Stimulated activated CD4-positive, alpha-beta T cell treated with anti-CD3 and anti-CD28 coated beads, Interleukin-4, amount 100 ng/mL, for 4 hours (primary cell): ENCODE measurements at places on chromosomes 3 and 15.

DNA sequence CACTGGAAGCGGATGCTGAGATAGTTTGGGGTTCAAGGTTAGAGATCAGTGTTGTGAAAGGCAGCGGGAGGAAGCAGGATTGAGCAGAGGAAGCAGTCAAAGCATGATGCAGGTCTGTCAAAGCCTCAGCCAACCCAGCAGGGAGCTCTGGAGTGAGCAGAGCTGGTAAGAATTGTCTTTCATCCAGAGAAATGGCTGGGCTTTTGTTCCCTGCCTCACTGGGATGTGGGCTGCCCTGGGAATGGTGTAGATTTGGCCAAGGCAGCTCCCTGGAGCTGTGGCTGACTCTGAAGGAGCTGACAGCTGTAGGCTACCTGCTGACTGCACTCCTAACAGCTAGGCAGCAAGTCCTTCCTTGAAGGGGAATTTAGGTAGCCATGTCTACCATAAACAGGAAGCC lies 61.9 kb upstream of the STXBP5L start:
- no peak for DNase-seq

DNA sequence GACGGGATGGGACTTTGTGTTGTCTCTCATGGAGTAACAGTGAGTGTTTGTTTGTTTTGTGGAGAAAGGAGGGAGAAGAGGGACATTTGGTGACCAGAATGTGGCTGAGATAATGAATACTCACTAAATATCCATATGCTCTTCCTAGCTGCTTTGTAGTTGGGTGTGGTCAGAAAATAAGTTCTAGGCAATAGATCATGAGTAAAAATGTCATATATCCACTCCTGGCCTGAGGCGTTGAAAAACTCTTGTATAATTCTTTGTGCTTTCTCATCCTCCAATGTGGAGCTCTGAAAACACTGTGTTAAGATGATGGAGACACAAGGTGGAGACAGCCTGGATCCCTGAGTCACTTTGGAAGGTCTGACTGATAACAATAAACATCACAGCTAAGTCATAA lies 28.0 kb upstream of the IL16 start:
- DNase-seq, result no peak

- no peak for DNase-seq
Measured at GRCh38 chr15:59063042-59063441, 41.9 kb upstream of the CCNB2 start.

DNA sequence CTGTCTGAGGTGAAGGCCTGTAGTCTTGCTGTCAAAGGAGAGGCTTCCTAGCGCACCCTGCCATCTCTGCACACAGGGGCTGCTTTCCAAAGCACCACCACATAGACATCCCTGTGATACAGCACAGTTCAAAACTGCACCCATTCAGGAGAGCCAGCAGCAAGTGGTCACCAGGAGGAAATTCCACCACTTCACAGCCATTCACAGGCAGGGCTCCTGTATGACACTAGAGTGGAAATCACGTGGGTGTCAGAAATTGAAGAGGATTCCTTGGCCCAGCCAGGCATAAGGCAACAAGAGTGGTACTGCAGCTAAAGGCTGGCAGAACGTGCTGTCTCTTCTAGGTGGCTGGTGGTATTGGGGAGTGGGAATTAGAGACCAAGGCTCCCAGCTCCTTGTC lies 102.8 kb downstream of the RFTN1 start:
- DNase-seq, result no peak

DNA sequence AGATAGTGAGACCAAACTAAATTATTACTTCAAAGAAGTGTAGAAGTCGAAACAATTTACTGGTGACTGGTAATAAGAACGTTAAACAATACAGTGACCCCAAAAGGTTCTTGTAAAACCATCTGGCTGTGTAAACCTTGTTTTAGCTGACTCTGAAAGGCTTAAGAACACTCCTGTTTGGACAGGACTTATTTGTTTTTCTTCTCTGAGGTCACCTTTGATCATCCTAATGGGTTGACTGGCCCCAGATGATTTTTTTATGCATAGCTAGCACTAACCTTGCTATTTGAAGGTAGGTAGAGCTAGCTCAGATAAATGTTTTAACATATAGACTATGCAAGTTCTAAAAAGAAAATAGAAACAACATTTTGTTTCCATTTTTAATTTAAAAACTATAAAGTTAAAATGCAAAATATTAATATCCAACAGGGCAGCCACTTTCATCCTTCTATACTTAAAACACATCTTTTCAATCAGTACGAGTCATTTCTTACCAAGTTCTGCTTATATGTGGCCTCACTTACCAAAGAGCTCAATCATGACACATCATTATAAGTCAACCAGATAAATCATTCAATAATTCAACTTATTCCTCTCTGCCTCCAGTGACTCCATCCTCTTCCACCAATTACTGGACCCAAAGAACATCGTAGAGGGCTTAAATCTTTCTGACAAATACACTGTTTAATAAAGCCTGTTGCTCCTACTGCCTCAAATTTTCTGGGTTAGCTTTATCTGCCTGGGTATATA lies 158.8 kb downstream of the SSR3 start:
- no peak for DNase-seq

DNA sequence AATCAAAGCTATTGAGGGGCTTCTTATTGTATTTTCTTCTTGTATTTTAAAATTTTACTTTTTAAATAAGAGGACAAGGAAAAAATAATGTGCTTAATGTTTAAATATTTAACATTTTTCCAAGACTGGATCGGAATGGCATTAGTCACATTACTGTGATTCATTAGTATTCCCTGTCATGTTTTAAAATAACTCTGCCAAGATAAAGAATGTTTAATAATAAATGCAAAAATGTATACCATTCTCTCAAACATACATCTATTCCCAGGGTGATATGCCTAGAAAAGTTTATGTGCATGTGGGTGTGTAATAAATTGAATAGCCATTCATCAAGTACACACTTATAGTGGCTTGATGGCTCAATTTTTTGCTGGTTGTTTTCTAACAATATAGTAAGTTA lies 936.1 kb downstream of the PLOD2 start:
- no peak for DNase-seq

- DNase-seq, result no peak
Measured at GRCh38 chr3:103308921-103309320, 874.1 kb downstream of the ZPLD1 start.

DNA sequence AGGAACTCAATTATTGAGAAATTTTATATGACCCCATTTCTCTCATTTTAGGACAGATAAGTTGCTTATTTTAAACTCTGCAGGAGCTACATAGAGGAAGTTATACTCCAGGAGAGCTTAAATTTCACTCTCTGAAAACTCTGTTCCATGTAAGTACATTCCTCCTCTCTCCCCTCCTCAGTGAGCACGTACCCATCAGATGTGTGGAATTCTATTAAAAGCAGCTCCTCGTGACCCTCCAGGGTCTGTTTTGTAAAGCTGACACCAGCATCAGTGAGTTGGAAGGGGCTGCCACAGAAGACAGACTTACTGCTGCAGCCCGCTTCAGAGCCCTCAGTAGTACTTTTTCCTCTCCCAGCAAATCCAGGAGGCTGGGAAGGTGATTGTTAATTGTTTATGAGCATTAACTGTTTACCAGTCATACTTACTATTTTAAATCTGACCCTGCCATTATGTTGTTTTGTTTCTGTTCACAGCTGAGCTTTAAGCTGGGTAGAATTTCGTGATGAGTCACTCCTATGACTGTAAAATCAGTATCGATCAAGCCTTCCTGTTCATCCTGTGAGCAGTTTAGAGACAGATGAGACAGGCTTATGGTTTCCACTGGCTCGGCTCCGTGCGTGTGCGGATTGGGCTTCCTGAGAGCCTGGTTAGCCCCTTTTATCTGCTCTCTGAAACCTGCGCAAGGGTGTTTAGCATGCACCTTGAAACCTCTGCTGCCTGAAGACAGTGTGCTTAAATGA lies 20.4 kb downstream of the IGF1R start:
- peak; percentile 38 for DNase-seq

GRCh38 chr3:79247725-79248043 lies 520.1 kb downstream of the ROBO1 start:
- DNase-seq, result no peak

DNA sequence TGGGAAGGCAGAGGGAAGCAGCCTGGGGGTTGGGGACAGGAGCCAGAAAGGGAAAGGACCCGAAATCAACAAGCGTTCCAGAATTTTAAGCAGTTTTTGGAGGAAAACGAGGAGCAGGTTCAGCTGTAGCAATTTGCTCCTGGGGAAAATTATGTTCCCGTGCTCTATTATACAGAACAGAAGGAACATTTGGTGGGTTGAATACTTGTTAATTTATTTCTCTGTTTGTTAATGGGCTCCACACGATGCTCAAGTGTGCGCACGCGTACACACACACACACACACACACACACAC lies 149.2 kb upstream of the LINGO1 start:
- no peak for DNase-seq

GRCh38 chr15:38867556-38867955 lies 302.9 kb upstream of the RASGRP1 start:
- no peak for DNase-seq

GRCh38 chr3:190345027-190345821 lies 23.0 kb upstream of the CLDN1 start:
- no peak for DNase-seq

- DNase-seq, result no peak
Measured at GRCh38 chr3:23175341-23176083, 27.6 kb upstream of the UBE2E2 start.

GRCh38 chr3:44232407-44232806 lies 9.3 kb upstream of the TOPAZ1 start:
- DNase-seq, result no peak

DNA sequence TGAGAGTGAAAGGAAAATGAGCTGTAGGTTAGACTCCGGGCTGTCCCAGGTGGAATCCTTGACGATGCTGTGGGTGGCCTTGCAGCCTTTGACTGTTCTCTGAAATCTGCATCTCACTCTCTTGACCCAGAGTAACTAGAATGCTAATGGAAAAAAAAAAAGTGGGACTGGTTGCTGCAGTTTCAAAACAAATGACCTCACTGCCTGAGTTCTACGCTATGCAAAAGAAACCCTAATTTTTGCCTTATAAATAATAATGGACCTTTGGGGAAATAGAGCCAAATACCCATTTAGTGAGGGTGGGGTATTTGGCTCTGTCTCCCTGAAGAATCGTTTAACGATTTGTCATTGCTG lies 309.7 kb upstream of the C2CD4B start:
- no peak for DNase-seq

DNA sequence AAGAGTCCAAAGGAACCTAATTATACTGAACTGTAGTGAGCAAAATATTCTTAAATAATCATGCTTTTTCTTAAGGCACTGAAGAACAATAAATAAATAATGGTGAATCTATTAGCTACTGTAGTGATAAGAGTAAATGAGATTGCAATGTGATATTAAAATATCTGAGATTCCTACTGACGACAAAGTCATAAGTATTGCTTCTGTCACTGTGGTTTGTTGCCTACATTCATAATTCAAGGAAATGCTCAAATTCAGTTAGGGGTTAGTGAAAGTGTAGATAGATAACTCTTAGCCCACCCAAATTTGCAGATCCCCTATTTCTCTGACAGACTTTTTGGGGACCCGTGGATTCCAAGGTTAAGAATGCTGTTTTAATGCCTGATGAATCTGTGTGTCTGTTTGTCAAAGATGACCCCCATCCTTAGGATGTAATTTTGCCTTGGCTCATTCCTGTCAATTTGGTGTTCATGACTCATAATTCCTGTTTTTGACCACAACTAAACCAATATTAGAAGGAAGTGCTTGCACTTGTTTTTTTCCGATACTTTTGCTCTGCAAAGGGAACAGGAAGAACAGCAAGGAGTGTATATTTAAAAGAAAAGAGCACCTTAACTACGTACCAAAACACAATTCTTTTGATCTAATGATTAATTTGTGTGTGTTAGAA lies 86.7 kb downstream of the MAGI1 start:
- no peak for DNase-seq

GRCh38 chr15:45027220-45027619 lies 4.2 kb downstream of the SORD start:
- DNase-seq, result no peak

DNA sequence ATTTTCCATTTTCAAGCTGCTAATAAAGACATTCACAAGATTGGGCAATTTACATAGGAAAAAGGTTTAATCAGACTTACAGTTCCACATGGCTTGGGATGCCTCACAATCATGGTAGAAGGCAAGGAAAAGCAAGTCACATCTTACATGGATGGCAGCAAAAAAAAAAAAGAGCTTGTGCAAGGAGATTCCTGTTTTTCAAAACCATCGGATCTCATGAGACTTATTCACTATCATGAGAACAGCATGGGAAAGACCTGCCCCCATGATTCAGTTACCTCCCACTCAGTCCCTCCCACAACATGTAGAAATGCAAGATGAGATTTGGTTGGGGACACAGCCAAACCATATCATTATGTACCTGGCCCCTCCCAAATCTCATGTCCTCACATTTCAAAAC lies 202.0 kb downstream of the FNDC3B start:
- no peak for DNase-seq

DNA sequence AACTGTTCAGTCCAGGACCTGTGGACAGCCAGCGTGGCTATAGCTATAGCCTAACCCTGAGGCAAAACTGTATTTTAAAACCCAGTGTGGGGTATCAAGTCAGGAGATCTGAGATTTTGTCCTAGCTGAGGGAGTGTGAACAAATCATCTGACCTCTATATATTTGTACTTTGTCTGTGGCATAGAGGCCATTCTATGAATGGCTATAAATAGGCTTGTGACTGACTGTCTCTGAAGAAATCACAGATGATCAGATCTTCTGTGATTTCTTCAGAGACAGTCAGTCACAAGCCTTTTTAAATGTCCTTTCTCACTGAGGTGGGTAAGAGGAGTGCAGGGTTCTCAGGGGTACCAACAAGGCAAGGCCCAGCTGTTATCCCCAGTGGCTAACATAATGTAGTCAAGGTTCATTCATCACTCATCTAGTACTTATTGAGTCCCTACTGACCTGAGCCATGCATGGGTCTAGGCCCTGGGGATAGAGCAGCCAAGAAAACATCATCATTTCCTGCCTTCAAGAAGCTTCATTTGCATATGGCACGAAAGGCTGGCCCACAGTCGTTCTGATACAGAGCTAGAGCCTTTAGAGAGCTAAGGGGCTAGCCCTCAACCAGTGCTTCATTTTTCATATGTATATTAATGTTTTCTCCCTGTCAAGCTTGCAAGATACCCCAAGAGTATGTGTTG lies 53.3 kb downstream of the TIPARP start:
- no peak for DNase-seq

DNA sequence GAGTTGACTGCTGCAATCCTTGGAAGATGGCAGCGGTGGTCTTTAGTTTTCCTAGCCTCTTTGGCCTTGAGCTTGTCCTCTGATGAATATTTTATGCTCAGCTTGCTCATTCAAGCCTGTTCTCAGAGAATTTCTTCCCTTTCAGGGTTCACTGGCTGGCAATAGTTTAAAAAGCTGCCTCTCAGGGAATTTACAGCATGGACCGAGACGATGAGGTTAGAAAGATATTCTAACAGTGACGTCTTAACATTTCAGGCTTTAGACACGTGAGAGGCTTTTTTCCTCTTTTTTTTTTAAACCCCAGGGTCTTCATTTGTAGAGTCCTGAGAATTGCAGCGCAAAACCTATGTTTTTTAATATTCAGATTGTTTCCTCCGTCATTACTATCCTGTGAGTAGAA lies 120.3 kb upstream of the CLSTN2 start:
- no peak for DNase-seq

DNA sequence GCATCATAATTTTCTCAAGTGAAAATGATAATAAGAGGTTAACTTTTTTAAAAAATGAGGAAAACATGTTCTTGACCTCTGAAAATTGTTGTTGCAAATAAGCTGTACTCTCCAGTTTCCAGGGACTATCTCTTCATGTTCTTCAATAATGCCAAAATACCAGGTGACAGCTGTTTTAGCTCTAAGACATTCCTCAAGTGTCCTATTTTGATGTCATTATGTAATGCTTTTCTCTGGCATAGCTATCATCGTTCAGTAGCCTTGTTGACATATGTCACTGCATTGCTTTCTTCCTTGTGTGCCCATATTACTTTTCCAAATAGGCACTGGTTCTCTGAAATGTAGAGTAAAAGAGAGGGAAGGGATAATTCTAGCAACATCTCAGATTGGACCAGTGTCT lies 5.7 kb upstream of the FILIP1L start:
- DNase-seq, result no peak
